ENCODE measurements at places on chromosomes 7 and 10.
A peak's percentile ranks its signal among the peaks of the same experiment; 100 is the strongest.

GRCh38 chr10:31464552-31464951 lies 145.5 kb downstream of the ZEB1 start:
- DNase-seq: no peak

DNA sequence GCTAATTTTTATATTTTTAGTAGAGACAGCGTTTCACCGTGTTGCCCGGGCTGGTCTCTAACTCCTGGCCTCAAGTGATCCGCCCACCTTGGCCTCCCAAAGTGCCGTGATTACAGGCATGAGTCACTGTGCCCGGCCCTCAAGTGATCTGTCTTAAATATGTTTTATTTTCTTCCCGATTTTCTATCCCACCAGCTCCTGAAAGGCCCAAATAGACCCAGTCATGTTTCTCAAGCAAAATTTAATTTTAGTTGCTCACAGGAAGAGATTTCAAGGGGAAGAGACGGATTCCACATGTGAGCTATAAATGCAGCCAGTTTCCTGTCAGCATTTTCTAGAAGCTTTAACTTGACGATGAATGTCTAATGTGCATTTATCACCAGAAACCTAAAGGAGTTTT lies 12.0 kb downstream of the DENND10 start:
- DNase-seq: no peak

DNA sequence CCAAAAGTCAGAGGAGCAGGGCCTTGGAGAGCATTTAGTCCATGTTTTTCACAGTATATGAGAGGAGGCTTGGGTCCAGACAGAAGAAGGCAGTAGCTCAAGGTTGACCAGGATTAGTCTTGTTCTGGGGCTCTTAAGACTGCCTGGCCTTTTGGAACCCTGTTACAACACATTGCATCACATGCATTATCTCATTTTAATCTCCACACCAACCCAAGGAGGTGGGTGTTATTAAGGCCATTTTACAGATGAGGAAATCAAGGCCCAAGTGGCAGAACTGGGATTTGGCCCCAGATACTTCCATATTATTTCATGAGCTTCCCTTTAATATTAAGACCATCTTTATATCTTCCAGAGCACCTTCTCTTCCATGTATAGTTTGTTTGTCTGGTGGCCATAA lies 38.8 kb downstream of the RPS24 start:
- DNase-seq: no peak

GRCh38 chr10:78171633-78172400 lies 138.2 kb downstream of the RPS24 start:
- no peak for DNase-seq

DNA sequence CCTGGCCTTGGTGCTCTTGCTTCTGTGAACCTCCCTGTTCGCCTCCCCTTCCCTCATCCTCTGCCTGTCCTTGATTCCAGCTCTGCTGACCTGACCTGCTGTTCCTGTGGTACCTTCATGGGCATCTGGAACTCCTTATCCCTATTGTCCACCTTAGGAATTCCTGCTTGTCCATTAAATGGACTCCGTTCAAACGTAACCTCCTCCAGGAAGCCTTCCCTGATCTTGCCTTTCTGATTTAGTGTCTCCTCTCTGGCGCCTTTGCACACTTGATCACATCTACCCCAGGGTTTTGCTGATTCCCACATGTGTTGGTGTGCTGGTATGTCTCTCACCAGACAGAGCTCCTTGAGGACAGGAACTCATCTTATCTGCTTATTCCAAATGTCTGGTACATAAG lies 20.9 kb downstream of the TSPAN15 start:
- DNase-seq: no peak

DNA sequence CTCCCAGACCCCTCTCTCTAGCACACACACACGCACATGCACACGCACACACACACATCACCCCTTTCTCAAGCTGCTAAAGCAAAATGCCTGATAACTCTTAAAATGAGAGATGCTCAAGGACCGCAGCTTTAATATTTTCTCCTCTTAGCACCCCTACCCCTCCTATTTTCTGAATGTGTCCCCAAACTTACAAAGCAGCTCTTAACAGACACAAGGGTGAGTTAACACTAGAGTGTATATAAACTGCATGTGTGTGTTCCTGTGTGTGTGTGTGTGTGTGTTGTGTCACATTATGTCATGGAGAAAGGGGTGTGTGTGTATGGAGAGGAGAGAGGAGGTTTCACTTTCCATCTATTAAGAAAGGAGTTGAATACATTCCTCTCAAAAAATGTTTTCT lies 1.3 kb downstream of the PTN start:
- no peak for DNase-seq

DNA sequence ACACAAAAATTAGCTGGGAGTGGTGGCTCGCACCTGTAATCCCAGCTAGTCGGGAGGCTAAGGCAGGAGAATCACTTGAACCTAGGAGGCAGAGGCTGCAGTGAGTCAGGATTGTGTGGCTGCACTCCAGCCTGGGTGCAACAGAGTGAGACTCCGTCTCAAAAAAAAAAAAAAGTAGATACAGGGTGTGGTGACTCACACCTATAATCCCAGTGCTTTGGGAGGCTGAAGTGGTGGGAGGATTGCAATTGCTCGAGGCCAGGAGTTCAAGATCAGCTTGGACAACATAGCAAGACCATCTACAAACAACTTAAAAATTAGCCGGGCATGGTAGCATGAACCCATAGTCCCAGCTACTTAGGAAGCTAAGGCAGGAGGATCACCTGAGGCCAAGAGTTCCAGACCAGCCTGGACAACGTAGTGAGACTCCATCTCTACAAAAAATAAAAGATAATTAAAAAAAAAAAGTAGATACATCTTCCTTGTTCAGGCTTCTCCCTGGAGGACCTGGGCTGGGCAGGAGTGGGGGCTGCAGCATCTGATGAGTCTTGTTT lies 2.0 kb downstream of the MOSPD3 start:
- DNase-seq: no peak

- DNase-seq: no peak
Measured at GRCh38 chr7:108403597-108404217, 52.5 kb downstream of the NRCAM start.

DNA sequence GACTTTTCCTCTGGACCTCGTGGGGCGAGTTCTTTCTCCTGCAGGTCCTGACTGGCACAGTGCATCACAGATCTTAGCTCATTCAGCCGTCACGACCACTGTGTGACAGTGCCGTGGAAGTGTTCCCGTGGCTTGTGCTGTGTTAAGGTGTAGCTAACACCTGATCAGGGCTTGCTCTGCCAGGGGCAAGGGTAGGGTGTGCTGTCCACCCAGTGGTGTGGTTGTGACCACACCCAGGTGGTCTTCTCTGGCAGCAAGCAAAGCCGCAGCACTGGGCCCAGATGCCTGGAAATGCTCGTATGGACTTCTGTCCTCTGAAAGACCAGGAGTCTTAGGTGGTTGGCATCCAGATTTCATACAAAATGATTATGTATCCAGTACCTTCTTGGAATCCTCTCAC lies 86.2 kb downstream of the GLRX3 start:
- DNase-seq: no peak

DNA sequence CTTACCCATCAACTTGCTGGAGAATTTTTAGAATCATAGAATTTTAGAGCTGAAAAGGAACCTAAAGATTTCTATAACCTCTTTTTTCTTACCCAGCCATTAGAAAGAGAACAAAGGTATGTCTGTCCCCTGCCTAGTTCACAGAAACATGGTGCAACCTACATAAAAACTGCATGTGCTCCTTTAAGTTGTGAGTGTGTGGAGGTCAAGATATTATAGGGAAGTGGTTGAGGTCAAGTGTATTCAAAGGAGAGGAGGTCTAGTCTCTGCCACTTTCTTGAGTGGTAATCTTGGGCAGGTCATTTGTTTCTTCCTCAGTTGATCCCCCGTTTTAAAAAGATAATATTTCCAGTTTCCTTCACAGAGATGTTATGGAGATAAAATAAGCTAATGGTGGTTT lies 6.4 kb downstream of the UBTD1 start:
- no peak for DNase-seq

GRCh38 chr7:123705211-123705901 lies 43.4 kb downstream of the WASL start:
- no peak for DNase-seq

DNA sequence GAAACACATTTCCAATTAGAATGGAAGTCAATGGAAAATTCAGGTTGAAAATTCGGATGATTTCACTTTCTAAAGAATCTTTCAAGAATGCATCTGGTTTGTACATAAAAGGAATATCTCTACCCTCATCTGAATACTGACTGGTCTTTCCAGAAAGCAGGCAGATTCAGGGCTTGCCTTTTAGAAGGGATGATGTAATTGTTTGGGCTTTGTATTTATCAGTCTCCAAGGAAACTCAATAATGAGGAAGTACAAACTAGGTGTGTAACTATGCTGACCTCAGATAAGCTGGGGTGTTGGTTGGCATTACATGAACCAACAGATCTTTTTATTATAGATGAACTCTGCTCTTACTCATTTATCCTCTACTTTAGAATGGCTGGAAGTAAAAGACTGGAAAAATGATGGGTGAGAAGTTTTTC lies 24.1 kb downstream of the PDLIM1 start:
- no peak for DNase-seq

- DNase-seq: no peak
Measured at GRCh38 chr7:138125598-138126111, 49.4 kb downstream of the AKR1D1 start.

DNA sequence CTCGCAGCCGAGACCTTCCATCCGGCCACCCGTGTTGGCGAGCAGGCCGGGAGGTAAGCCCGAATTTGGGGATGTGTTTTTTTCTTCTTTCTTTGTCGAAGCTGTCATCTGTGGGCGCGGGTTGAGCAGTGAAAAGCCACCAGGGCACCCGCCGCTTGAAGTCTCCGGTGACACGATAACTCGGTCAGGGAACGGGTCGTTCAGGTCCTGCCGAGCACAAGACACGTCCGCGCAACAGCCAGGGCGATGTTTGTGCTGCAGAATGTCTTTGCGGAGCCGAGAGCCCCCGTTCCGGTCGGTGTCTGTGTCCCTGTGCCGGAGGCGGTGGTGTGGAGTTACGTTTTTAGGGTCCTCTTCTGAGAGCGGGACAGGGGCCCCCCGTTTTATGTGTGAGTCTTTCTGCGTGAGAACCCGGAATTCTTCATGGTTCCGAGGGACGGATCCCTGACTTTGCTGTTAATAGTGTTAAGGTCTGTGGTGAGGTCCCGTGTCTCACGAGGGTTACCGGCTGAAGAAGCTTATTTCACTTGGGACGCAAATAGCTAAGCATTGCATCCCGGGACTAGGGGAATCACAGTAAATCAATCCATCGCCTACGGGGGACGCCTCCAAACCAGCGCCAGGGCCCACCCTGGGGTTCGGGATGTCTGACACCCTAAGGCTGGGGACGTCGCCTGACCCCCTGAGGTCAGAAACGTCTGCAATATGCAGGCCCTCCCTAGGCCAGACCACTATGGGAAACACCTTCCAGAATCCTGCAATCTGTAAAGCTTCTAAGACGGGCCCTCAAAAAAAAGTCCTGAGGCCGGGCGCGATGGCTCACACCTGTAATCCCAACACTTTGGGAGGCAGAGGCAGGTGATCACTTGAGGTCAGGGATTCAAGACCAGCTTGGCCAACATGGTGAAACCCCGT lies 99.5 kb downstream of the ELFN1 start:
- no peak for DNase-seq

GRCh38 chr7:44750921-44751571 lies 2.4 kb downstream of the ZMIZ2 start:
- peak; percentile 27 for DNase-seq

DNA sequence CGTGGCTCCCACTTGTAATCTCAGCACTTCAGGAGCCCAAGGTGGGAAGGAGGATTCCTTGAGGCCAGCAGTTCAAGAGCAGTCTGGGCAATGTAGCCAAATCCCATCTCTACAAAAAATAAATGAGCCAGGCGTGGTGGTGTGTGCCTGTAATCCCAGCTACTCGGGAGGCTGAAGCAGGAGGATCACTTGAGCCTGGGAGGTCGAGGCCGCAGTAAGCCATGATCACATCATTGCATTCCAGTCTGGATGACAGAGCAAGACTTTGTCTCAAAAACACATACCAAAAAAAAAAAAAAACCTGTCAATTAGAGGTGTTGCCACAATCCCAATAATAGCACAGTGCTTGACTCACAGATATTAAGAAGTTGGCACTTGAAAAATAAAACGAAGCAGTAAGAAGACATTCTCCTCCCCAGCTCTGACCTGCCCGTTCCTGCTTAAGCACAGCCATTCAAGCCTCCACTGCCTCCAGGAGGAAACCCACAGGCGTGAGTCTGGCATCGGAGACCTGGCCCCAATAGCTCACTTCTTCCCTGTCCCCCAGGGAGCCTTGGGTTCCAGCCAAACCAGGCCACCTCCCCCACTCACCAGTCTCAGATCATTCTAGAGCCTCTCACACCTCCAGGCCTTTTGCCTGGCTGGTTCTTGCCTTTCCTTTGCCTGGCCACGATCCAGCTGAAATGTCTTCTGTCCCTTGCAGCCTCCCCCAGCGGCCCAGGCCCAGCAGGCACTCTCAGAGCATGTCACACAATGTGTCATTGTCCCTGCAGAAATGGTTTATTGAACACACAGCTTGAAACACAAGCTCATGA lies 45.3 kb upstream of the GTF2I start:
- DNase-seq: no peak

- DNase-seq: no peak
Measured at GRCh38 chr10:18222866-18223265, 82.6 kb downstream of the CACNB2 start.

- no peak for DNase-seq
Measured at GRCh38 chr10:124494046-124494807, 32.6 kb downstream of the LHPP start.

- DNase-seq: no peak
Measured at GRCh38 chr7:82057476-82057875, 287.6 kb upstream of the HGF start.

DNA sequence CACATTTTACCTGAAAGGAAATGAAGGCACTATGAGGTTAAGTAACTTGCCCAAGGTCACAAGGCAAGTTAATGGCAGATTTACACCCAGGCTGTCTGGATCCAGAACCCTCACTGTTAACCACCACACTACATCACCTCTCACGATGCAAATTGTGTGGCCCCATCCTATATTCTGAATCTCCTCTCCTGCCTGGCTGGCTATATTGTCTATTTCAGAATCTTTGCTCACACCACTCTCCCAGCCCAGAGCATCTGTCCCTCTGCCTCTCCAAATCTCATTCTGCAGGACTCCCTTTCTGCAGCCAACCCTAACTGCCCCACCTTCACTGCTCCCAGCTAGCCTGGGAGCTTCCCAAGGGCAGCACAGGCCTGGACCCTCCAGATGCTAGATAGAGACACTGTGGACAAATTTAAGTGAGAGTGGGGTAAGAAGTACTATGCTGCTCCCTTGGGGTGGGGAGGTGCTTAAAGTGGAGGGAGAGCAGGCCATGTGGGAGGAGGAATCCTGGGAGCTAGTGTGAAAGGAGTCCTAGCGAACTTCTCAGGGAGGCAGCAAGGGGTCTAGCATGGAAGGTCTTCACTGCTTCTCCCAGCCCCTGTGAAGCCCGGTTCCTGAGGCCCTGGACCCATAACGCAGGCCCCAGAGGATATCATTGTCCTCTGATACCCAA lies 786 bp downstream of the CUEDC2 start:
- no peak for DNase-seq

Measured in stimulated activated CD8-positive, alpha-beta memory T cell treated with anti-CD3 and anti-CD28 coated beads, Interleukin-12 subunit alpha, Interleukin-12 subunit beta, amount 100 ng/mL, for 1 hour (primary cell).